ENCODE measurements at places on chromosomes 7 and 10.
A peak's percentile ranks its signal among the peaks of the same experiment; 100 is the strongest.

- DNase-seq, result no peak
Measured at GRCh38 chr10:111151595-111152307, 74.9 kb downstream of the ADRA2A start.

- DNase-seq, result no peak
Measured at GRCh38 chr7:31234836-31235605, 105.5 kb downstream of the NEUROD6 start.

DNA sequence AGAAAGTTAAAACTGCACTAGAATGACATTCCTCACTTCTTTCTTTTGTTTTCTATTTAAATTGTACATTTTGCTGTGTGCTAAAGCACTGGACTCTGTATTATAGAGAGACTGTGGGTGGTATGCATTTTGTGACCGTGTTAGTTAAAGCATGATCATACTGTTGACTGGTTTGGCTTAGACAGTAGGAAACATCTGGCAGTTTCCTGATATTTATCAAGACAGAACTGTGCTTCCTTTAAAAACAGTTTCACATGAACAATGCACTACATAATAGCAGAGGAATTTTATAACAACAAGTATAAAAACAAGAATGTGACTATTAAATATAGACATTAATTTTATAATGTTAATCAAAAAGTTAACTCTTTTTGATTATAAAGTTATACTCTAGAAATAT, 23.1 kb downstream of the GNG11 start:
- DNase-seq, result no peak

DNA sequence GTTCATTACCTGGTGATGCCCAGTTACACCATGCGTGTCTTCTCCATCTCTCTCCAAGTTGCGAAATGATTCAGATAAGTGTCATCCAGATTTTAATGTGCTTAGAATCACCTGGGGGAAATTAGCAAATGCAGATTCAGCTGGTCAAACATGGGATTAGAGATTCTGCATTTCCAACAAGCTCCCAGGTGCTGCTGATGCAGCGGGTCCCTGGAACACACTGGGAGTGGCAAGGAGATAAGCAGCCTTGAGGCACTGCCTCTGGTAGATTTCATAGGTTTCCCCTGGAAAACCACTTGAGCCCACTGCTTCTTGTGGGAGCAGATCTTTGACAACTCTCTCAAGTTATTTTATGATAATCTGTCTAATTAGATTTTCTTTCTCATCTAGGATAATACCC, 196.0 kb upstream of the C7orf33 start:
- DNase-seq, result no peak

DNA sequence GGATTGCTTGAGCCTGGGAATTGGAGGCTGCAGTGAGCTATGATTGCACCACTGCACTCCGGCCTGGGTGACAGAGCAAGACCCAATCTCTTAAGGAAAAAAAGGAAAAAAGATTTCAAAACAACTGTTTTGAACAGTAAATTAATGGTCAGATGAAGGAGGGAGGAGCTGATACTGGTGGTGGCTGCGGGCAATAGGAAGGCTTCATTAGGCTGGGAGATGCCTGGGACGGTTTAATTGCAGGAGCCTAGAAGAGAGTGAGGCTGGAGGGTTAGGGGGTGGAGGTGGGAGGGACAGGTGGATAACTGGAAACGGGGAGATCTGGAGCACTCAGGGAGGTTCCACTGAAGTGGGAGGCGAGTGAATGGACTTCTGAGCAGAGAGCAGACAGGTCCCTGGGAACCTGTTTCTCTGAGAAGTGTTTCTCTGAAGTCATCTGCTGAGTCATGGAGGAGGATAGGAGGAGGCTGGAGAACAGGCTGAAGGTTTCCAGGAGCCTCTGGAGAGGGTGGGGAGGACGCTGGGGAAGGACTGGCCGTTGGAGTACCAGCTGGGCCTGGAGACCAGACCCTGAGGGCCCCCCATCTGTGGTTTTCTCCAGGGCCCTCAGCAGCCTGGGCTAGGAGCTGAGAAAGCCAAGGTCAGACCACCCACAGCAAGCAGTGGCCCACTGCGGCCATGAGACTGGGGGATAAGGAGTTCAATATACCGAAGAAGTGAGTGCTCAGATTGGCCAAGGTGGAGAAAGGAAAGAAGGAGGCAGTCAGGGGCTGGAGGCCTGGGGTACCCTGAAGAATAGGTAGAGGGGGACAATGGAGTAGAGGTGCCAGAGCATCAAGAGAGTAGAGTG, 14.4 kb upstream of the YWHAG start:
- no peak for DNase-seq

GRCh38 chr7:141055146-141055545, 18.7 kb upstream of the TMEM178B start:
- no peak for DNase-seq

- no peak for DNase-seq
Measured at GRCh38 chr7:128402356-128402755, 7.4 kb downstream of the IMPDH1 start.

DNA sequence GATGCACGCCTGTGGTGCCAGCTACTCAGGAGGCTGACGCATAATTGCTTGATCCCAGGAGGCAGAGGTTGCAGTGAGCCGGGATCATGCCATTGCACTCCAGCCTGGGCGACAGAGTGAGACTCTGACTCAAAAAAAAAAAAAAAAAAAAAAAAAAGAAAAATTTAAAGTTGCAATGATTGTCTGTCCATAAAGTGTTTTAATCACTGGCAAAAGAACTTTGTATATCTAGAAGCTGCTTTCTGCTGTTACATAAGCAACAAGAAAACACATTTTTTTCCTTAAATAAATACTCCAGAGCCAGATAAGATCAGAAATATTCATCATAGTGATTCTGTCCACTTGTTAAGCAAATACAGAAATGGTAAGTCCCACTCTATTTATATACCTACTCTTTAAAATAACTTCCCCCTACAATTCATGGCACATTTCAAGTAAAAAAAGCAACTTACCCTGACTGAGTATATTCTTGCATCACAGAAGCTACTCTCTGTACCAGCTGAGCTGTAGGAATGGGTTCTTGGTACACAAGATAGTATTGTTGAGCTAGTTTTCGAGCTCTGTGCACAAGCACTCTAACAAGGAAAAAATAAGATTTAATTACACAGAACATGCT, 7.6 kb downstream of the PSMA2 start:
- DNase-seq, result no peak

DNA sequence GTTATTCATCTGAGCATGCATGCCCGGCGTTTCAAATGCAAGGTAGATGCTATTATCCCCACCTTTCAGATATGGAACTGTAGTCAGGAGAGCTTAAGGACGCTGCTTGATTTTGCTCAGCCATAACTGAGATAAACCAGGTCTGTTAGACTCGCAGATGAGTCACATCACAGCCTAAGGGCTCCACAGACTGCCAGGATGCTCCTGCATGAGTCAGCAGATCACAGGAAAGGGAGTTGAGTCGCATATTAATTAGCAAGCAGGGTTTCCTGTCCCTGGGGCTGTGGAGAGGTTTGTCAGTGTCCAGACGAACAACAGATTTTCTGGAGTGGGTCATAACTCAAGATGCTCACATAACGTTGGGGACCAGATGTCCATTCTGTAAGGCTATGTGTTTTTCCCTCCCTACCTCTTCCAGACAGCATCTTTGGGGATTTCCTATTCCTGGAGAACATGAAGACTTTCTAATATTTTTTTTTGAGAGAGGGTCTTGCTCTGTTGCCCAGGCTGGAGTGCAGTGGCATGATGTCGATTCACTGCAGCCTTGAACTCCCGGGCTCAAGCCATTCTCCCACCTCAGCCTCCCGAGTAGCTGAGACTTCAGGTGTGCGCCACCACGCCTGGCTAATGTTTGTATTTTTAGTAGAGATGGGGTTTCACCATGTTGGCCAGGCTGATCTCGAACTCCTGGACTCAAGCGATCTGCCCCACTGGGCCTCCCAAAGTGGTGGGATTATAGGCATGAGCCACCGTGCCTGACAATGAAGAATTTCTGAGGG, 36.7 kb downstream of the PFKFB3 start:
- peak; percentile 90 for DNase-seq

GRCh38 chr10:123149568-123150270, 1.8 kb downstream of the HMX2 start:
- DNase-seq, result no peak

- no peak for DNase-seq
Measured at GRCh38 chr7:4790078-4790465, 14.6 kb downstream of the AP5Z1 start.

- no peak for DNase-seq
Measured at GRCh38 chr10:108051218-108051617, 886.7 kb upstream of the SORCS1 start.

- DNase-seq, result no peak
Measured at GRCh38 chr10:63759335-63759734, 238.1 kb downstream of the REEP3 start.

- peak; percentile 37 for DNase-seq
Measured at GRCh38 chr7:131057794-131058070, 269.9 kb upstream of the MKLN1 start.

GRCh38 chr10:44990302-44990655, 10.4 kb upstream of the ZNF22 start:
- DNase-seq, result no peak

DNA sequence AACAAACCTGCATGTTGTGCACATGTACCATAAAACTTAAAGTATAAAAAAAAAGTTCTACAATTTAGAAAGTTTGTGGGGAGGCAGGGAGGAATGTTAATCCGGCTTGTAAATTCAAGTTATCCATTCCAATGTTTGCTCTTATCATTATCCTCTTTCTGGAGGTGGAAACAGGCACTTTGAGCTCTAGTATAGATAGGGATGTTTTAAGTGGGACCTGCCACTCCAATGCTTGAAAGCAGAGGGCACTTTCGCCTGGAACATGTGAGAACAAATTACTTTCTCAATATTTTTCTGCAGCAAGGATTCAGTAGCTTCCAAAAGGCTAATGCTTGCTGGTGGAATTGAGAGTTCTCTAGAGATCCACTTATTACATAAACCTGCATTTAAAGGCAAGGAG, 45.6 kb downstream of the FEZF1 start:
- DNase-seq, result no peak

DNA sequence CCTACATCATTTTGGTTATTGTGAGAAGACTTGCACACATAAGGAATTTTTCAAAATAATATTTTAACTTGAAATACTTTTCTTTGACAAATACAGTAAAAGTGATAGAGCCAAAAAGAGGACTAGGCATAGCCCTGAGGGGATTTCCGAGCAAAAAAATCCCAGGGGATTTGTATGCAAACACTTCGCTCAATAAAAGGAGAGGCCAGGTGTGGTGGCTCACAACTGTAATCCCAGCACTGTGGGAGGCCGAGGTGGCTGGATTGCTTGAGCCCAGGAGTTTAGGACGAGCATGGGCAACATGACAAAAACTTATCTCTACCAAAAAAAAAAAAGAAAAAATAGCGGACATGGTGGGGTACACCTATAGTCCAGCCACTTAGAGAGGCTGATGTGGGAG, 193.0 kb downstream of the PCDH15 start:
- no peak for DNase-seq

- no peak for DNase-seq
Measured at GRCh38 chr10:79038841-79039201, 29.9 kb upstream of the ZMIZ1 start.

GRCh38 chr10:61751599-61751998, 88.9 kb downstream of the CABCOCO1 start:
- DNase-seq, result no peak

GRCh38 chr7:93364806-93365205, 132.6 kb downstream of the VPS50 start:
- DNase-seq, result no peak

DNA sequence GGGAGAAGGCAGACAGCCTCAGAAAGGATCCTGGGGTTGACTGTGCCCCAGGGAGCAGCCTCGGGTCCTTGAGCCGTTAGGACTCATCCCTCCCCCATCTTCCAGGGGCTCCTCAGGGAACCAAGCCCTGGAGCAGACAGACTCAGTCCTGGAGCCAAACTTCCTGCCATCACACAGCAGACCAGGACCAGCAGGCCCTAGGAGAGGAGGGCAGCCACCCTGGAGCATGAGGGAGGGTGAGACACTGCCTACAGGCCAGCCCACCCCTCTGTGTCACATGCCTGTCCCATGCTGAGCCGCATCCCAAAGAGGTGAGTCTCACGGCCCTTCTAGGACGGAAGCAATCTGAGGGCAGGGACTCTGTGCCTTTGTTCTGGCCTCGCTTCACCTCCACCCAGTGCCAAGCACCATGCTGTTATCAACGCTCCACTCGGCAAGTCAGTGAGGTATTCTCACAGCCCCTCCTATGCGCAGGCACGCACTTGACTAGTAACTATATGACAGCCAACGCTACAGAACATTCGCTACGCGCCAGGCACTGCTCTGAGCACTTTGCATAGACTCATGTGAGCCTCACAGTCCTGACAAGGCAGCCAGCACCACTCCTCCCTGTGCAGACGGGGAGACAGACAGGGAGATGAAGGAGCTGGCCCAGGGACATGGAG, 19.1 kb downstream of the MAD1L1 start:
- no peak for DNase-seq

GRCh38 chr7:92682903-92683539, 92.8 kb upstream of the FAM133B start:
- DNase-seq, result peak; percentile 46

- no peak for DNase-seq
Measured at GRCh38 chr10:128211064-128211504, 84.9 kb upstream of the MKI67 start.

DNA sequence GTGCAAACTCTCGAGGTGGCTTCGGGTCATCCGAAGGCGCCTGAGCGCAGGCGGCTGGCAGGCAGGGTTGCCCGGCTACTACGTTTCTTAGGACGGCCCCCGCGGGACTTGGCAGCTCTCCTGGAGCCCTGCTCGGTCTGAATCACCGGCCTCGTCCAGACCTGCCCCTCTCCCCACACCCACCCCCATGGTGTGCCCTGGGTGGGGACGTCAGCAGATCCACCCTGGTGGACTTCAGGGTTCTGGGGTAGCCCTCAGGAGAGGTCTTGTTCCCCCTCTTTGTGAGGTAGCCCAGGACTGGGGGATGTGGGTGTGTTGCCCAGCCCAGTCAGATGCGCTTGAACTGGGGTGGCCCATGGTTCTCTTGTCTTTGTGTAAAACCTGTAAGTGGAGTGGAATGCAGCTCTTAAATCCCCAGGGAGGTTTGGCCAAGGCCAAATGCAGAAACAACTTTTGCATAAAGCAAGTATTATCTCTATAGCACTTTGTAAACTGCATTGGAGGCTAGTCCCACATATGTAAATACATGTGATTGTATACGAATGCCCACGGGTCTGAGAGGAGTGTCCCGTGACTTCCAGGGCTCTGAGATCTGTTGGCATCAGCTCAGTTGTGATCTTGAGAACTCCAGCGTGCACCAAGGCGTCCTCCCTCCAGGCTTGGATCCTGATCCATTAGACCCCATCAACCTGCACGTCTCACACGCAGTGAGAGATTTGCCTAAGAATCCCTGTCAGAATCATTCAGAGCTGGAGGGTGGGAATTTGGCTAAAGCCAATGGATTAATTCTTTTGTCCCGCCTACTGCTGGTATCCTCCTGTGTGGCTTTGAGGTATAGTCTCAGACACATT, 1.8 kb downstream of the PFKFB3 start:
- DNase-seq, result no peak

- DNase-seq, result no peak
Measured at GRCh38 chr7:72190146-72190545, 222.0 kb downstream of the CALN1 start.
